Dermis microvascular lymphatic vessel endothelial cell (primary cell): ENCODE measurements at places on chromosomes 16 and 17.

DNA sequence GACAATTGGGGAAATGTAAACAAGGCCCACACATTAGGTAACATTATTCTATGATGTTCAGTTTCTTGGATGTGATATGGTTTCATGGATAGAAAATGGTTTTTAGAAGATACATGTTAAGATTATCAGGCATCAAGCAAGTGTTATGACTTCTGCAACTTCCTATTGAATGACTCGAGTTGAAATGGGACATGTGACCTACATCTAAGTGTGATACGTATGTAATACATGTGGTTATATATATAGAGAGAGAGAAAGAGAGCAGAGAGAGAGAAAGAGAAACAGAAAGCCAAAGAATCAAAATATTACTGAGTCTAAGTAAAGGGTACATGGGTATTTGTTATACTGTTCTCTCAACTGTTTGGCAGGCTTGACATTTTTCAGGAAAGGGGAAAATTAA lies 1.7 kb downstream of the TMEM170A start:
- peak; percentile 14 for DNase-seq

- no peak for DNase-seq
Observed at GRCh38 chr16:21071741-21072140, 78.9 kb downstream of the DNAH3 start.

- peak; percentile 18 for DNase-seq
Observed at GRCh38 chr17:48995304-48995973, 1.7 kb upstream of the IGF2BP1 start.

- no peak for DNase-seq
Observed at GRCh38 chr16:48057048-48057447, 98.7 kb downstream of the ABCC12 start.

DNA sequence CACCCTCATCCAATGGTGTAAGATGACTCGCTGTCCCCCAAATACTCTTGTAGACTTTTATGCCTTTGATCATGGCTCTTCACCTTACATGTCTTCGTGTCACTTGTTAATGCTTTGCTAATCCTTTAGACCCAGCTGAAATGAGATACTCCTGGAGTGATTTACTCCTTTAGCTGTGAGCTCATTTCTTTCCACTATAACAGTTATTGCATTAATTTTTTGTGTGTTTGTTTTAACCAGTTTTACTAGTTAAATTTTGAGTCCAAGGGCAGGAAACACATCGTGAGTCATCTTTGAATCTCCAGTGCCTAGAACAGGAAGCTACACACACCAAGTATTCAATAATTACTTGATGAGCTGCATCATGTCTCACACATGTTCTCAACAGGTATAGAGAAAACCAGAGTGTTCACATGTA lies 6.5 kb upstream of the CTCF start:
- no peak for DNase-seq

- no peak for DNase-seq
Observed at GRCh38 chr17:78789663-78790181, 7.6 kb upstream of the CYTH1 start.

GRCh38 chr16:21590287-21590686 lies 9.1 kb upstream of the METTL9 start:
- no peak for DNase-seq
